ENCODE measurements at places on chromosomes 1 and 21.

GRCh38 chr1:86530211-86530845 lies 16.6 kb upstream of the CLCA4 start:
- DNase-seq = no peak

GRCh38 chr1:231107600-231108326 lies 54.1 kb upstream of the TRIM67 start:
- DNase-seq = no peak

DNA sequence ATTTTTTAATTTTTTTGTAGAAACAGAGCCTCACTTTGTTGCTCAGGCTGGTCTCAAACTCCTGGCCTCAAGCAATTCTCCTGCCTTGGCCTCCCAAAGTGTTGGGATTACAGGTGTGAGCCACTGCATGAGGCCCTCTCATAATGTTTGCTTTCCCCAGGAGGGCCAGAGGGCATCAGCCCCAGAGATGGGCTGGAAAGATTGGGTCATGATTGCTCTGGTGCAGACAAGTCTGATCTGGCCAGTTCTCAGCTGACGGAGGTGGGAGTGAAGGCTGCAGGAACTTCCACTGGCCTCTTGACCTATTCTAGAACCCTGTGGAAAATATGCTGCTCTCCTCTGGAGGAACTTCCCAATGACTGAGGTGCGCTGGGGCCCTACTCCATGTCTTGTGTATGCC lies 43.4 kb upstream of the RD3 start:
- no peak for DNase-seq

- no peak for DNase-seq
Measured at GRCh38 chr1:183730886-183731573, 73.9 kb upstream of the RGL1 start.

- DNase-seq = no peak
Measured at GRCh38 chr1:150118716-150119115, 31.0 kb upstream of the PLEKHO1 start.

DNA sequence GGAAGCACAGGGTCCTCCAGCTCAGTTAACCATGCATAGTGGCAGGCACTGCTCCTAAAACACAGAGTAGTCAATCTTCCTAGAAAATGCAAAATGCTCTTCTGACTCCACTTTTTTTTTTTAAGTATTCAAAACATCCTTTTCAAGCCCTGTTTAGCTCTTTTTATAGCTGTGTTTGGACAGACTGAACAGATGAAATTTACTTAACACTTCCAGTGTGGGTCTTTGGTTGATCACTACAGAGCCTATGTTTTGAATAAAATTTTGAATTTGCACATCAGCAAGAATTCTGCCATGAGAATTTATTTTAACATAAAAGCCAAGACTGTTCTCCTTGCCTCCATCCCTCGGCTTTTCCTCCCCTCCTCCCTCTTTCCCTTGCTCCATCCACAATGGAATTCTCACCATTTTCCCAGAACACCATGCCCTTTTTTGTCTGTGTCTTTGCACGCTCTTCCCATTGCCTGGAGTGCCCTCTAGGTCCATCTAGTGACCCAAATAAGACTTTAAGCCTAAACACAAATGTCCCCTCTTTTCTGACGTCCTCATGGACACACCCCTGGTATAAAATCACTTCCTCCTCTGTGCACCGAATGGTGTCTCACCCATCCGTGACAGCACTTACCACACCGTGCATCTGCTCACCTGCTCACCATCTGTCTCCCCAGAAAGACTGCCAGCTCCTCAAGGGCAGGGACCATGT lies 24.0 kb upstream of the CPT2 start:
- peak; percentile 31 for DNase-seq

DNA sequence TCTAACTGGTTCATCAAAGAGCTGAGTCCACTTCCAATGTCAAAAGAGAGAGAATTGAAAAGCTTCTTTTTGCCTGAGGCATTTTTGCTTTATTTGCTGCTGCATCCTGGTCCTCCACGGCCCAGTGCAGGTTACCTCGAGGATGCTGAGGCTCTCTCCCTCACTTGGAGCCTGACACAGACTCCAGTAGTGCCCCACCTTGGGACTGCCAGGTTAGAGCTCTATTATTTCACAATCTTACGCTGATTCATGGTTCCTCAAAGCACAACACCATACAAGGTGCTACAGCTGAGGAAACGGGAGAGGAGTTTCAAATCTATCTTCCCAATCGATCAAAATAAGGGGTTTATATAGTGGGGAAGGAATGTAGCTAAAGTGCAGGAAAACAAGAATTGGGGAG lies 13.6 kb upstream of the PLPPR4 start:
- DNase-seq = no peak

GRCh38 chr1:171139890-171140289 lies 45.2 kb upstream of the FMO2 start:
- DNase-seq = no peak

DNA sequence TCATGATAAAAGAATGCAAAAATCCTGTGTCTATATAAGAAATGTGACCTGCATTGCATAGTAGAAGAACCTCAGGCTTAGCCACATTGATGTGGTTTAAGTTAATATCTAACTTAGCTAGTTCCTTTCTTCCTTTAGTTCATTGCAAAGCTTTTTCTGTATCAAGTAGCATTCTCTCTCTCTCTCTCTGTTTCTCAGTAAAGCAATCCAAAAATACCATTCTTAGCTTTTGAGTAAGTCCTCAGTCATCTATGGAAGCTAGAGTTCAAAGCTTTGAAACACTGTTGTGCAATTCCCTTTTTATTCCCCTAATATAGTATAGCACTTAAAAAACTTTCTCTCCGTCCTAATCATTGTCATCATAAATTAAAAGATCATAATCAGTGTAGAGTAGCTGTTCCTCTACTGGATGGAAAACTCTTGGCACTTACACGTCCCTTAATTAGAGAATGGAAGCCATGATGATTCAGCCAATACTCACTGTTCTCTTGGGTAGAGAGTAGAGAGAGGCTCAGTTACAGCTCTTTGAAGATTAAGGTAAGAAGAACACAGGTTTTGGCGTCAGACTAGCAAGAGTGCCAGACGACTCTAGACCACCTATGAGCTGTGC lies 350.3 kb upstream of the LYPLAL1 start:
- DNase-seq = no peak

- DNase-seq = no peak
Measured at GRCh38 chr21:44583089-44583799, 2.8 kb upstream of the KRTAP10-5 start.

GRCh38 chr1:10085076-10085475 lies 52.3 kb downstream of the UBE4B start:
- DNase-seq = no peak

DNA sequence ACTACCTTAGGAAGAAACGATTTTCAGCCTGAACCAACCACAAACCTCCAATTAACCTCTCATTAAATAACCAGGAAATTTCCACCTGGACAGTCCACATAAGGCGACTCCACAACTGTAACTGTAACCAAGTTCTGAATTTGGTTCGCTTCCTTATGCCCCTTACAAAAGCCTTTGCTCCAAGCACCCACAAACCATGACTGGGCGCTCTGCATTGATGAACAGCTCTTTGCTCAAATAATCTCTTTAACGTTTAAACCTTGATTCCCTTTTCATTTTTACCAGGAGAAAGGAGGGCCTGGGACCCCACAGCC lies 38.2 kb upstream of the ZNF124 start:
- no peak for DNase-seq

GRCh38 chr1:39668111-39668510 lies 3.8 kb downstream of the NT5C1A start:
- no peak for DNase-seq

DNA sequence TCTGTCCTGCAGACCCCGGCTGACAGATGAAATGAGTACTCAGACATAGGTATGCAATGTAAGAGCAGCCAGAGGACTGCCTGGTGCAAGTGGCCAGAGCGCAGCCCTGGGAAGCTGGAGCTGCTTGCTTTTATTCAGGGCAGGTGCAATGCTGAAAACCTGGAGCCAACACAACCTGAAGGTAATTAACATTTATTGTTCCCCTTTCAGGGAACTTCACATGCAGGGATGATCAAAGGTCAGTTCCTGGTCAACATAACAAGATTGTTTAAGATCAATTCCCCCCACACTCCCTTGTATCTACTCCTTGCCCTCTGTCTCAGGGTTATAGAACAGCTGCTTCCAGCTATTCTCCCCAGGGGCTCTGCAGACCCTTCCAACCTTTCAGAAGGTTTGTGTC lies 48.7 kb upstream of the PRELP start:
- no peak for DNase-seq

GRCh38 chr1:30719406-30720270 lies 3.7 kb downstream of the MATN1 start:
- DNase-seq = no peak

GRCh38 chr1:111030590-111030989 lies 66.9 kb upstream of the LRIF1 start:
- DNase-seq = peak; percentile 38

GRCh38 chr1:66258404-66259105 lies 275.4 kb upstream of the SGIP1 start:
- no peak for DNase-seq

GRCh38 chr21:41373253-41373652 lies 11.4 kb downstream of the MX2 start:
- no peak for DNase-seq

DNA sequence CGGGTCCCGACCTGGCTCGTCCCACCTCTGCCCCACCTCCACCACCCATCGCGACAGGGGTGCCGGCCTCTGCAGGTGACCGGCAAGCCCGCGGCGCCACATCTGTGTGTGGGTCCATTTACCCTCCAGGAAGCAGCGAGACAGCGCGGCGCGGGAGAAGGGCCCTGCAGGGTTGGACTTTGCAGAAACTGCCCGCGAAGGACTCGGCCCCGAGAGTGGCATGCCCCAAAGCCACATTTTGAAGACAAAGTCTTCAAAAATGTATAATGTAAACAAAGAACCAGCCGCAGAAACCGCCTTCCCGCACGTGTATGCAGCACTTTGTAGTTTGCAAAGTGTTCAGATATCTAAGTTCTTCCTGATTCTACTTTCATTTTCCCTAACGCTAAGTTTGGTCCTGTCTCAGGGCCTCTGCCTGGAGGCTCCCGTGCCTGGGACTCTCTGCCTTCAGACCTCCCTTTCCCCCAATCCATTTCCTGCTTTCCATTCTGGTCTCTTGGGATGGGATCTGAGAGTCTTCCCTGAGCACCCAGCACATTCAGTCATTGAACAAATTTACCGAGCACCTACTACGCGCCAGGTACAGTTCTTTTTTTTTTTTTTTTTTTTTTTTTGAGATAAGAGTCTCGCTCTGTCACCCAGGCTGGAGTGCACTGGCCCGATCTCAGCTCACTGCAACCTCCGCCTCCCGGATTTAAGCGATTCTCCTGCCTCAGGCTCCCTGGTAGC lies 524 bp upstream of the TMCO4 start:
- DNase-seq = peak; percentile 2

GRCh38 chr1:24504560-24504959 lies 1.9 kb downstream of the RCAN3 start:
- no peak for DNase-seq

DNA sequence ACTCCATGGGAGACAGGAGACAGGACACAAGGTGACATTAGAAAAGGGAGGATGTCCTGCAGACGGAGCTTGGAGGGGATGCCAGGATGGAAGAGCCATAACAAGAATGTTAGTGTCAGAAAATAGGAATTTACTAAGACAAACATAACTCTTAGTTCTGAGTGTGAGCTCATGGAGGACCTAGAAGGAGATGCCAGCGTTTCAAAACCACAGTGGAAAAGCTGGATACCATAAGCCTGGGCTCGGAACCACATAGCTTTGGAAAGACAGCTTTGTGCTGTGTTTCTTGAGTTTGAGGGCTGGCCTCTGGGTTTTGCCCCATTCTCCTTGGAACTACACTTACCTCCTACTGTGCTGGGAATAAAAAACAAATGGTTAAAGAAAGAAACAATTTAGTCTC lies 128.4 kb downstream of the S1PR1 start:
- DNase-seq = no peak

GRCh38 chr1:243848858-243849420 lies 1.1 kb downstream of the AKT3 start:
- DNase-seq = no peak
